ENCODE measurements at places on chromosomes 2 and 18. TPM values are rescaled to one million over a fixed set of nuclear protein-coding genes. Genes with fewer than 3 reads are reported as not detected.

GRCh38 chr2:99184811-99185210 lies 3.8 kb downstream of the MRPL30 start:
- no peak overlapping the region for H3K27ac ChIP-seq
- no peak for DNase-seq
- peaks cover 14% of the 10 kb centered on the region for H3K36me3 ChIP-seq
- no peak overlapping the region for H3K4me3 ChIP-seq

DNA sequence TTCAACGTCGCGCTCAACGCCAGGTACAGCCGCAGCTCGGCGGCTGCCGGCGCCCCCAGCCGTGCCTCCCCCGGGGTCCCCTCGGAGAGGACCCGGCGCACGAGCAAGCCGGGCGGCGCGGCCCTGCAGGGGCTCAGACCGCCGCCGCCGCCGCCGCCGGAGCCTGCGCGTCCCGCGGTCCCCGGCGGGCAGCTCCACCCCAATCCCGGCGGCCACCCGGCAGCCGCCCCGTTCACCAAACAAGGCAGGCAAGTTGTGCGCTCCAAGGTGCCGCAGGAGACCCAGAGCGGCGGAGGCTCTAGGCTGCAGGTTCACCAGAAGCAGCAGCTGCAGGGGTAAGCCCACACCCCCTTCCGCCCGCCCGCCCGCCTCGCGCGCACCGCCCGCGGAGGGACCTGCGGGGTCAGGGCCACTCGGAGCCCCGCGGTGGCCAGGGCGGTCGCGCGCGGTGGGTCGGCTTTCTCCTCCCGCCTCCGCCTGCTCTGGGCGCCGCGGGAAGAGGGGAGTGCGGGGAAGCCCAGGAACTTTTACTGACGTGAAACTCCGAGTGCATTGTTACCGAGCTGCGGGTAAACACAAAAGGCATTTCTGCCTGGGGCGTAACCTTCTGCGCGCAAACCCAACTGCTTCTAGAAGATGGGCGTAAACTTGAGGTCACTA lies 861 bp downstream of the LTBP1 start:
- peak; percentile 77 for DNase-seq
- peaks cover 11% of the 10 kb centered on the region for H3K36me3 ChIP-seq
- peak overlapping the region; percentile 89 for H3K27ac ChIP-seq
- no peaks in the 10 kb centered on the region for H3K27me3 ChIP-seq
- H3K4me1 ChIP-seq, result peaks cover 17% of the 10 kb centered on the region

Gene FIGLA
- total RNA-seq, result not detected

DNA sequence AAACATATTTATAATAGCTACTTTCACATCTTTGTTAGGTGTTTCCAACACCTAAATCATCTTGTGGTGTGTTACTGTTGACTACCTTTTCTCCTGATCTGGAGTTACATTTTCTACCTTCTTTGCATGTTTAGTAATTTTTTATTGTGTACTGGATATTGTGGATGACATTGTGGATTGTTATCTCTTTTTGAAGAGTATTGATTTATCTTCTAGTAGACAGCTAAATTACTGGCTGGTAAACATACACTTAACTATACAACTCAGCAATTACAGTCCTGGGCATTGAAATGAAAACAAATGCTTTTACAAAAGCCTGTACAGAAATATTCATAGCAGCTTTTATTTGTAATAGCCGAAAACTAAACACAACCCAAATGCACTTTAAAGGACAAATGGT lies 150.8 kb downstream of the PTRHD1 start:
- peaks cover 8% of the 10 kb centered on the region for H3K36me3 ChIP-seq
- DNase-seq, result no peak
- no peaks in the 10 kb centered on the region for H3K27me3 ChIP-seq
- H3K4me1 ChIP-seq, result peaks cover 9% of the 10 kb centered on the region

DNA sequence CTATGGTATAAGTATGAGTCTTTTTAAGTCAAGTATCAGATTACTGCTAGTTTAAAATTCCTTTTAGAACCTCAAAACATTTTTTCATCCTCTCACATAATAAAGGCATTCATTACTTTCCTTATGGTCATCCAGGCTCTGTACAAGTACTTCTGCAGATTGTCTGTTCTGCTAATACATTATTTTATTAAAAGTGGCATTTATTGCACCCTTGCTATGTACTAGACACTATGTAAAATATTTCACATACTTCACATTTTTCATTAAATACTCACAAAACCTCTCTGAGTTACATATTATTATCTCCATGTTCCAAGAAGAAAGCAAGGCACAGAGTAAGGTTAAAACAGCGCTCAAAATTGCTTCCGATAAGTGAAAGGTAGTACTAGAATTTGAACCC lies 84.1 kb downstream of the RAPH1 start:
- no peaks in the 10 kb centered on the region for H3K27me3 ChIP-seq
- no peak for DNase-seq
- H3K4me3 ChIP-seq, result no peak overlapping the region
- peaks cover 12% of the 10 kb centered on the region for H3K4me1 ChIP-seq
- peaks cover 13% of the 10 kb centered on the region for H3K36me3 ChIP-seq
- H3K27ac ChIP-seq, result no peak overlapping the region

Gene RIT2
- total RNA-seq, result not detected

GRCh38 chr2:144424559-144425240 lies 95.2 kb downstream of the ZEB2 start:
- DNase-seq, result no peak
- H3K27ac ChIP-seq, result no peak overlapping the region
- peaks cover 8% of the 10 kb centered on the region for H3K4me1 ChIP-seq
- peaks cover 21% of the 10 kb centered on the region for H3K36me3 ChIP-seq
- H3K27me3 ChIP-seq, result peaks cover 40% of the 10 kb centered on the region
- H3K4me3 ChIP-seq, result no peak overlapping the region

Gene CYS1
- 0.79 TPM for total RNA-seq

Gene NTSR2
- total RNA-seq, result not detected

- DNase-seq, result no peak
- H3K4me1 ChIP-seq, result peaks cover 15% of the 10 kb centered on the region
- H3K4me3 ChIP-seq, result peak overlapping the region; percentile 96
- peak overlapping the region; percentile 99 for H3K27ac ChIP-seq
Measured at GRCh38 chr18:21598726-21599584, 1.5 kb downstream of the ESCO1 start.

Gene PLEK
- total RNA-seq, result not detected

GRCh38 chr2:231387904-231388724 lies 7.4 kb upstream of the B3GNT7 start:
- DNase-seq, result no peak
- H3K27ac ChIP-seq, result no peak overlapping the region
- peaks cover 5% of the 10 kb centered on the region for H3K4me1 ChIP-seq
- H3K4me3 ChIP-seq, result no peak overlapping the region
- peaks cover 4% of the 10 kb centered on the region for H3K36me3 ChIP-seq

- no peaks in the 10 kb centered on the region for H3K4me1 ChIP-seq
- no peak for DNase-seq
- H3K27ac ChIP-seq, result no peak overlapping the region
- no peaks in the 10 kb centered on the region for H3K36me3 ChIP-seq
- no peaks in the 10 kb centered on the region for H3K27me3 ChIP-seq
Measured at GRCh38 chr2:40955635-40956034, 503.7 kb upstream of the SLC8A1 start.

Gene ESPNL
- 0.12 TPM for total RNA-seq

DNA sequence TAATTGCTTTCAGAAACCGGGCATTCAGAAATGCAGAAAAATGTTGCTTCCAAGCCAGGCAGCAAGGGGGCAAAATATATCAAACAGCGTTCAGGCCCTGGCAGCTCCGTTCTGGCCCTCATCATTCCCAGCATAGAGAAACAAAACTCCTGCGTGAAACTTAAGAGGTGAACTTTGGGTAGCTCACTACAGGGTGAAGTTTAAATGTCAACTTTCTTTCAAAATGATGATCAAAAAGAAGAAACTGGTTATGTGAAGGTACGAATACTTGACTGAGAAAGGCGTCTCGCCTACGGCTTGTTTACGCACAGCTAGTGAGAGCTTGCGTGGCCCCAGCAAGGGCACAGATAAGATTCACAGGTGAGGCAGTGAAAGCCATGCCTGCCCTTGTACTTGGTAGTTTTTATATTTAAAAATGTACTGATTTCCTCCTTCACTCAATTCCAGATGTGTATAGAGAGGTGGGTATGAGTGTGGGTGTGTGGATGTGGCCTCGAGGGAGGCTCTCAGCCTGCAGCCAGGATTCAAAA lies 127.5 kb downstream of the NFATC1 start:
- H3K27ac ChIP-seq, result no peak overlapping the region
- no peak for DNase-seq
- no peaks in the 10 kb centered on the region for H3K36me3 ChIP-seq

- no peak for DNase-seq
- H3K4me1 ChIP-seq, result peaks cover 5% of the 10 kb centered on the region
- no peak overlapping the region for H3K27ac ChIP-seq
- H3K36me3 ChIP-seq, result no peaks in the 10 kb centered on the region
- H3K27me3 ChIP-seq, result peaks cover 18% of the 10 kb centered on the region
- no peak overlapping the region for H3K4me3 ChIP-seq
Measured at GRCh38 chr2:18363348-18363747, 197.1 kb downstream of the RDH14 start.

Gene TMEFF2
- total RNA-seq, result 14.0 TPM

DNA sequence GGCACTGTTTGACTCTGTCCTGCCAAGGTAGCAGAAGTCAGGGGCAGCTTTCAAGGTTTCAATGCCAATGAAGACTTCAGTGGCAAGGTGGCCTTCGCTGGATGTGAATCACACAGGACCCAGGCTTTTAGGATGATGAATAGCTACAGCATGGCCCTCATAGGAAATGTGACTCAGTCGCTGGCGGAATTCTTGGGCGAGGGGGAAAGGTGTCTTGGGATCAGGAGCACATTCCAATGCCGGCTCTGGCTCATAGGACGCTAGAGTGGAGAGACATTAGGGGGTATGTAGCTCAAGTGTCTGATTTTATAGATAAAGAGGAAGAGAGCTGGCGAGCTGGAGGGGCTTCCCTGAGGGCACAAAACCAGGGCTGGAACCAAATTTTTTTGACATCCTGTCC lies 68.6 kb downstream of the SMIM21 start:
- H3K27ac ChIP-seq, result no peak overlapping the region
- H3K4me1 ChIP-seq, result peaks cover 6% of the 10 kb centered on the region
- peaks cover 6% of the 10 kb centered on the region for H3K27me3 ChIP-seq
- no peak for DNase-seq

GRCh38 chr2:229980431-229981184 lies 58.3 kb downstream of the FBXO36 start:
- peaks cover 3% of the 10 kb centered on the region for H3K36me3 ChIP-seq
- no peak overlapping the region for H3K4me3 ChIP-seq
- H3K27ac ChIP-seq, result peak overlapping the region; percentile 82
- peaks cover 6% of the 10 kb centered on the region for H3K4me1 ChIP-seq
- no peaks in the 10 kb centered on the region for H3K27me3 ChIP-seq

- H3K4me1 ChIP-seq, result peaks cover 12% of the 10 kb centered on the region
- H3K4me3 ChIP-seq, result peak within 1 kb of the TSS; percentile 92
- peak; percentile 78 for DNase-seq
- H3K27me3 ChIP-seq, result peaks cover 9% of the 10 kb centered on the region
- peak within 1 kb of the TSS; percentile 83 for H3K27ac ChIP-seq
- H3K36me3 ChIP-seq, result peaks cover 1% of the 10 kb centered on the region
Measured at GRCh38 chr2:149038442-149039212, at the start of gene LYPD6B. LYPD6B (plus strand) TSS chr2:149038699; CDS start chr2:149130949, 92,250 bp downstream.

GRCh38 chr2:42051543-42052235 lies 3.9 kb downstream of the PKDCC start:
- peaks cover 22% of the 10 kb centered on the region for H3K27me3 ChIP-seq
- H3K36me3 ChIP-seq, result peaks cover 11% of the 10 kb centered on the region
- peaks cover 39% of the 10 kb centered on the region for H3K4me1 ChIP-seq
- H3K4me3 ChIP-seq, result peak overlapping the region; percentile 92
- DNase-seq, result no peak
- H3K27ac ChIP-seq, result peak overlapping the region; percentile 82

Data from type B pancreatic cell (in vitro differentiated cells).